ENCODE measurements at places on chromosomes 5 and 9.
A peak's percentile ranks its signal among the peaks of the same experiment; 100 is the strongest.

DNA sequence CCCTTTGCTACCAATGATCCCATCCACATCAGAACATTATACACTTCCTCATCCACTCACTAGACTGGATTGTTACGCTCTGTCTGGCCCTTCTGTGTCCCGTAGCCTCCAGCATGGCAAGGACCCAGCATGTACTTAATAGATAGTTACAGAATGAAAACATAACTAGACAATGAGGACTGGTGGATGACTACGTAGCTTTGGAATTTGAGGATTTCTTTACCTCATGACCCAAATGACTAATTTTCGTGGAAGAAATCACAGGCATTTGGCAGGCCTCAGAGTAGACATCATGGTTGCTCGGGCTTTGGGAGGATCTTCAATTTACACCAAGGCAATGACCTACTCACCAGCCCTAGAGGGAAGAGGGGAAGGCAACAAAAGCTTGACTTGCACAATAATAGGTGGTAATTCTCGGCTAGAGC, 299.8 kb downstream of the TLE1 start:
- DNase-seq = no peak

DNA sequence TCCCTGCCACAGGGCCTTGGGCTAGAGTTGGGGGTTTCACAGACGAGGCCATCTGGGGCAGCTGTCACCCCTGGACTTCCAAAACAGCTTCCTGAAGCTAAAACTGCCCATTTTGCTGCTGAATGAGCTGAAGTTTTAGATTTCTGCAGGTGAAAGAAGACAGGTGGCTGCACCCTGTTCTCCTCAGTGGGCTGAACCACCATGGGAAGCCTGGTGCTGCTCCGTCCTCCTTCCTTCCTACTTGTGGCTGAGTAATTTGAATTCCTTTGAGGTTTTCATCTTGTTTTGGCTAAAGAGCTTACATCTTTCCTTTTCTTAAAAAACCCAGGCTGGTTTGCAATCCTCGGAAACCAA, 5.3 kb downstream of the NKD2 start:
- no peak for DNase-seq

DNA sequence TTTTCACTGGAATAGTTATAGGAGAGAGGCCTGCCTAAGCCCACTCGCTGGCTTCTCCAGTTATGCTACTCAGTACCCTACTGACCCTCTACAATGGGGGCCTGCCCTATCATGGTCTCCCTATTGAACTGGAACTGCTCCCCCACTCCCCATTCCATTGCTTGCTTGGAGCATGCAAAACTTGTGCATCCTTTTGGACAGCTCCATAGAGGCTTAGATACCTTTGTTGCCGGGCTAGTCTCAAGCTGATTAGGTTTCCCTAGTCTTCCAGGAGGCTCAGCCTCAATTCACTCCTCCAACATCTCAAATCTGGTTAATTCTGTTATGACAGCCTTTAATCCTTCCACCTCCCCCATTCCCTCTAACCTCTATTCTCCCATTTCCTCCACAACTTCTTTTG, 39.9 kb downstream of the KIF24 start:
- DNase-seq = no peak

- DNase-seq = no peak
Measured at GRCh38 chr9:110729641-110730040, 61.0 kb downstream of the MUSK start.

DNA sequence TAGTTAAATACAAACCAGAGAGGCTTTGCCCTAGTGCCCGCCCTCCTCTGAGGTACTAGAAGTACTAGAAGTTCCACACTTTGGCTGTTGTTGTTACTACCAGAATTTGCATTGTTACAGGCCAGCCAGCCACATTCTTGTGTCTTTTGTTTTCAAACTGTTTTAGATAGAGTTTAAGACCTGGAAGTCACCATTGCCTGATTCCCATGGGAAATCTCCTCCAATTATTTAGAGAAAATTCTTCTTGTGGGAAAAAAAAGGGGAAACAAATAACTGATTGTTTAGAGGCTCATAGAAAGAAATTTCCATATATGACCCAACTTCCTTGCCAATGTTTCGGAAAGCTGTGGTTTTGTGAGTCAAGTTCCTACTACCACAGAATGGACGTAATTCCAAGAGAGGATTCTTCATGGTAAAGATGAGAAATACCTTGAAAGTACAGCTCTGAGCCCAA, 252.2 kb downstream of the GOLPH3 start:
- no peak for DNase-seq

- no peak for DNase-seq
Measured at GRCh38 chr5:58523956-58524355, 32.7 kb downstream of the GAPT start.

- peak; percentile 23 for DNase-seq
Measured at GRCh38 chr5:134525683-134526482, 413 bp downstream of the JADE2 start.

DNA sequence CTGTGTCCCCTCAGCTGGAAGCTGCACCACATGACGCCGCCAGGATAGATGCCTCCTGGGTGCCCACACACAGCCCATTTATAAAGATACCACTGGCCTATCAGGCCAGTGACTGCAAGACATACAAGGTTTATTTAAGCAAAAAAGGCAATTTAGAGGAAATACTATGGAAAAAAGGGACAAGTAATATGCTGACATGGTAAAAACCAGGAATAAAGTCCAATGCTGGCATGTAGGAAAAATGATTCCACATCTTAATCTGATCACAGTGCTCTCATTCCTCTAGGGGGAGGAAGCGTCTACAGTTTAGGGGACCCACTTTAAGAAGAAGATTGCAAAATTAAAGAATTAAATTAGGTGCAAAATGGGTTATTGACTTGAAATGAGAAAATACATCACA, 80.1 kb downstream of the ZNF354C start:
- DNase-seq = no peak

DNA sequence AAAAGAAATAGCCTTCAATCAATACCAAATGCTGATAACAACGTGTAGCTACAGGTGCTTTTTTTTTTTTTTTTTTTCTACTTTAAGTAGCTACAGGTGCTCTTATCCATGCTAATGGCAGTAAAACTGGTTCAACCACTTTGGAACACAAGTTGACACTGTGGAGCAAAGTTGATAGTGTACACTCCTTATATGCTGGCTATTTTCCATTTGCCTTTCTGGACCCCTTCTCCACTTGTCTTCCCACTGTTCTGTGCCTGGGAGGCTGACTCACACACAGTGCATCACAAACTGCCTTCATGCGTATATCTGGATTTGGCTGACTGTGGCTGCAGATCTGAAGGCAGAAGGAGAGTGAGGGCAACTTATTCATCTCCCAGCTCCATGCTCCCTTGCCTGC, 247.9 kb downstream of the MSX2 start:
- DNase-seq = no peak

- no peak for DNase-seq
Measured at GRCh38 chr5:50759526-50760270, 93.3 kb downstream of the PARP8 start.

DNA sequence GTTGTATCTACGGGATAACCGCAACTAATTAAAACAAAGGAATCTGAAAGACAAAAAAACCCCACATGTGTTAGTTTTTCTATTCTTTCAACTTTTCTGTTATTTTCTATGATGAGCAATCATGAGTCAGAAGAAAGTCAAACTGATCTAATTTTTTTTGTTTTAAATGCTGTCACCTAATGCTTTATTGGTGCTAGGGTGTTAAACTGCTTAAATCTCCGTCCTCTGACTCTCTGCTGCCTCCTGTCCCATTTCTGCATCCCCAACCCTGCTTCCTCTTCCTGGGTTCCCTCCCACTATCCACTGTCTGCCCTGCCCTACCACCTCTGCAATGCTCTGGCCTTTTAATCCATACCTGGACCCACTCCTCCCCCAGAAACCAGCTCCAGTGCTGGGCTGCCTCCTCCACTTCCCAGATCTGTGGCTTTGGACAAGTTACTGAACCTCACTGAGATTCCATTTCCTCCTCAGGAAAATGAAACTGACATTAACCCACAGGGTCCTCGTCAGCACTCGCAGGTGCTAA, 15.7 kb downstream of the PTPN3 start:
- DNase-seq = no peak

- DNase-seq = no peak
Measured at GRCh38 chr5:57163553-57164006, 10.3 kb upstream of the GPBP1 start.

DNA sequence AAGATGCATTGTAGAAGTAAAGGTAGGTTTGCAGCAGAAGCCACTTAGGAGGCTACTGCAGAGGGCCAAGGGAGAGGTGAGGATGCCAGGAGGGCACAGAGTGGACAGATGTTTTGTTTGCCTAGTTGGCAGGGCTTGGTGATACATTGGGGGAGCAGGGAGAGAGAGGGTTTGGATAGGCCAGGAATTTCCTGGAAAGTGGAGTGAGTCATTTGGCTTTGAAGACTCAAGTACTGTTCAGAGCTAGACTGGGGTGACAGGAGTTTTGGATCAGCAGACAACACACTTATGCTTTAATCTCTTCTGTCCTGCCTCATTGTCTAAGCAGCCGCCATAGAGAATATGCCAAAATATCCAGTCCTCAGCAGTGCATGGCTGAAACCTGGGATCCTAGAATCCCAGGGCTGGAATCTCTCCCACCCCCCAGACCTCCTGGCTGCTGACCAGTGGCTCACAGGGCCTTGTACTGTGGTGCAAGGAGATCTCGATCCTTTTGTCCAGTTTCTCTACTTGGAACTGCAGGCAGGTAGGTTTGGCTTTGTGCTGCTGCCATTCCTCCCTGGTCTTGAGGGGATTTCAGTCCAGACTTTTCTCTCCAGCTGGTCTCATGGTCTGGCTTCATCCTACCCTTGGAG, 11.0 kb downstream of the TMEM268 start:
- DNase-seq = no peak

DNA sequence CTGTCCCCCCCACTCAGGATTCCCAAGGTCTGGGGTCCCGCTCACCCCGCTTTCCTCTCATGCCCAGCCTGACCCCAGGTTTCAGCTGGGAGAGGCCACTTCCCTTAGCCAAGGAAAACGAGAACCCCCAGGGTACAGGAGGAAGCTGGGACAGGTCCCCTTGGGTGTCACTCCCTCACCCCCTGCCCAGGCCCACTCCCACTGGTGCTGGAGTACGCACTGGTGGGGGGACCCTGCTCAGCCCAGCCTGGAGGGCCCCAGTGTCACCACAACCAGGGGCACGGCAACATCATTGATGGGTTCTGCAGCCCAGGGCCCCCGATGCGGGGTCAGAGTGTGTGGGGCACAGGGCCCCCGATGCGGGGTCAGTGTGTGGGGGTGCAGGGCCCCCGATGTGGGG, 145.0 kb upstream of the CDKN2B start:
- DNase-seq = no peak

DNA sequence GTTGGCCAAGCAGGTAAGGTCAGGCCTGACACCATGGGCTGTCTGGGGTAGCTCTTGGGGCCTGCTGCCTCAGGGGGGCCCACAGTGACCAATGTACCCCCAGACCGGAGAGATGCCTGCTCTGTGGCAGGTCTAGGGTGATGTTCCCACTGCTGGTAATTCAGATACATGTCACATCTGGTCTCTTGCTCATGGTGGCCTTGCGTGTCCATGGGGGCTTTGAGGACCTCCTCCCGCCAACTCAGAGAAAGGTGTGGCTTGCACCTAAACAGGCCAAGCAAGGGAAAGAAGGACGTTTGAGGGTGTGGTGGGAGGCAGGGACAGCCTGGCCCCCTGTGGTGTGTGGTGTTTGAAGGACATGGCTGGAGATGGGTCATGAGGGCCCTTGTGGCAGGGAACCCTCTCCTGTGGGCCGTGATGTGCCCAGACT, 75.2 kb downstream of the PHF2 start:
- no peak for DNase-seq

DNA sequence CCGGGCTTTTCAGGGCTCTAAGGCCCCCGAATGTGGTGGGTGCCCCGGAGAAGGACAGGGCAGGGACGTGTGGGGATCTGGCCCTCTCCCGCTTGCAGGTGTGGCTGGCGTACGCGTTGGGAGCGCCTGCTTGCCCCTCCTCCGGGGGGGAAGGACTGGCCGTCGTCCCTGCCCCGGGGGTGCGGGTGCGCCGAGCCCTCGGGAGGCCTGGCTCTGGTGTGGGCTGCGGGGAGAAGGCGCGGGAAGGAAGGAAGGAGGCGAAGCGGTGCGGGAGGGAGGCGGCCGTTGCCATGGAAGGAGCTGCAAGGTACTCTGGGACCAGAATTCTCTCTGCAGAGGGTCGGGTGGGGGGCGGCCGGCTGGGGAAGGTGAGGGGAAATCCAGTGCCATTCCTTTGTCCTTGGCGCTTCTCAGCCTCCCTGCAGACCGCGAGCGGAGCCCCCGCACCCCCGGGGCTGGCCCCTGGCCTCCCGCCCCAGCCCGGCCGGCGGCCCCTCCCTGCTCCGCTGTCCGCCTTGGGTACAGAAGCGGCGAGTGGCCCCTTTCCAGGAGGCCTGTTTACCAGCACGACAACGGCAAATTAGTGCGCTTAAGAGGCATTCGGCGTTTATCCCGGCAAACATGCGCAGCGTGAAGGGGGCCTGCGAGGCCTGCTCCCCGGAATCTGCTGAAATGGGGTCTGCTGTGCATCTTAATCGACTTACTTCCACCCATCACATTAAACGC, 67.1 kb upstream of the UNC5A start:
- no peak for DNase-seq

DNA sequence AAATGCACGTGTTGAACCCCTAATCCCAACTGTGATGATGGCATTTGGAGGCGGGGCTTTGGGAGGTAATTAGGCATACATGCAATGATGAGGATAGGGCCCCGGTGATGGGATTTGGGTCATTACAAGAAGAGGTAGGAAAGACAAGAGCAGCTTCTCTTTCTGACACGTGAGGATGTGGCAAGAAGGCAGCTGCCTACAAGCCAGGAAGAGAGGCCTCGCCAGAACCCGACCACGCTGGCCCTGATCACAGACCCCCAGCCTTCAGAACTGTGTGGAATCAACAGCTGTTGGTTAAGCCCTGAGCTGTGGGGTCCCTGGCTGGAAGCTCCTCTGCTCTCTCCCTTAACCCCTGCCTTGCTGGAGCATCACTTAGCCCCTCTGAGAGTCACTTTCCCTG, 57.5 kb downstream of the COL23A1 start:
- no peak for DNase-seq

GRCh38 chr9:89541798-89542197, 43.9 kb upstream of the SEMA4D start:
- no peak for DNase-seq

- no peak for DNase-seq
Measured at GRCh38 chr5:133746834-133747233, 134.5 kb upstream of the FSTL4 start.

DNA sequence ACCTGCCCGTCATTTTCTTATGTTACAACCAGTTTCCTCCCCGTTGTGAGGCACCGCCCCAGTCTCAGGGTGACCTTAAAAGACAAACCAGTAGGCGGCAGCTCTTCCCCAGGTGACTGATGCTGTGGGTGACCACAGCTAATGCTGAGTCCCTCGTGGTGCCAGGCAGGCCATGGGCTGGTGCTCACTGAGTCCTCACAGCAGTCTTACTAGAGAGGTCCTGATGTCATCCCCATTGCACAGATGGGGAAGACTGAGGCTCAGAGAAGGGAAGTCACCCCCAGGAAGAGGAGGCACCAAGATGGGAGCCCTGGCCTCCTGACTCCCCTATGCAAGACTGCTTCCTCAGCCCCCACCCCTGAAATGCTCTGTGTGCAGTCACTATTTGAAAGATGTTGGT, 978 bp downstream of the CFAP157 start:
- DNase-seq = no peak

GRCh38 chr5:9841516-9842170, 211.5 kb upstream of the TAS2R1 start:
- no peak for DNase-seq

- no peak for DNase-seq
Measured at GRCh38 chr5:86175224-86175623, 442.5 kb upstream of the COX7C start.
